Activated T-cell treated with anti-CD3 and anti-CD28 coated beads, Interleukin-2, amount 50 U/mL, for 72 hours (primary cell): ENCODE measurements at places on chromosomes 4 and X. TPM values are rescaled to one million over a fixed set of nuclear protein-coding genes. Genes with fewer than 3 reads are reported as not detected.

DNA sequence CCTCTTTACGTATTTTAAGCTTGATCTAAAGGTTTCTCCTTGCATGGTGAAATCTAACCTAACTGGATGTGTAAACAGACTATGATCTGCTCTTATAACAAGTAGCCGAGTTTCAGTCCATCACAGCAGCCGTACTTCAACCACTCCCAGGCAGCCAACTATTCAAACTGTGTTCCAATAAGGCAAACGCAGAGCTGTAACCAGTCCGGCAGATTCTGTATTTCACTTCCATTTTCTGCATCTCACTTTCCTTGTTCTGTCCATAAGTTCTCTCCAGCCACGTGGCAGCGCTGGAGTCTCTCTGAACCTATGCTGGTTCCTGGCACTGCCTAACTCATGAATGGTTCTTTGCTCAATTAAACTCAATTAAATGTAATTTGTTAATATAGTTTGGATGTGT is 132.6 kb downstream of the FHDC1 start:
- no peak for DNase-seq
- H3K36me3 ChIP-seq = no peaks in the 10 kb centered on the region
- H3K27ac ChIP-seq = no peak overlapping the region
- no peak overlapping the region for H3K4me3 ChIP-seq
- no peaks in the 10 kb centered on the region for H3K4me1 ChIP-seq

Gene TMPRSS11D
- not detected for total RNA-seq

Gene MGARP
- not detected for total RNA-seq

DNA sequence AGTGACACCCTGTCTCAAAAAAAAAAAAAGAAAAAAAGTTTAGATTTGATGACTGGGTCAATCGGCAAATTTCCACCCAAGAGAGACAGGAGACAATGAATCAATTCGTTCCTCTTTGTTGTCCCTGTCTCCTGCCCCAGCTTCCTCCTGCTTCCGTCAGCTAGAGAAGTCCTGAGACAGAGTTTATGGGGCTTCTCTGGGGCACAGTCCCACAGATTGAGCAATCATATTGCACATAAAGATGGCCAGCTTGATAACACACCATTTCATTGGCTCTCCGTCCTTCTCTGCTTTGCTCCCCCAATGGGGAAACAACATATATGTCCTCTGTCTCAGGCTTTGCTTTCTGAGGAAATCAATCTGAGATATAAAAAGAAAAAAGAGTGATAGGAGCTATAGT is 78.4 kb upstream of the FUNDC1 start:
- H3K27me3 ChIP-seq = peaks cover 9% of the 10 kb centered on the region
- H3K4me3 ChIP-seq = no peak overlapping the region
- H3K27ac ChIP-seq = no peak overlapping the region
- H3K36me3 ChIP-seq = no peaks in the 10 kb centered on the region
- H3K4me1 ChIP-seq = no peaks in the 10 kb centered on the region

Gene YIPF7
- not detected for total RNA-seq

DNA sequence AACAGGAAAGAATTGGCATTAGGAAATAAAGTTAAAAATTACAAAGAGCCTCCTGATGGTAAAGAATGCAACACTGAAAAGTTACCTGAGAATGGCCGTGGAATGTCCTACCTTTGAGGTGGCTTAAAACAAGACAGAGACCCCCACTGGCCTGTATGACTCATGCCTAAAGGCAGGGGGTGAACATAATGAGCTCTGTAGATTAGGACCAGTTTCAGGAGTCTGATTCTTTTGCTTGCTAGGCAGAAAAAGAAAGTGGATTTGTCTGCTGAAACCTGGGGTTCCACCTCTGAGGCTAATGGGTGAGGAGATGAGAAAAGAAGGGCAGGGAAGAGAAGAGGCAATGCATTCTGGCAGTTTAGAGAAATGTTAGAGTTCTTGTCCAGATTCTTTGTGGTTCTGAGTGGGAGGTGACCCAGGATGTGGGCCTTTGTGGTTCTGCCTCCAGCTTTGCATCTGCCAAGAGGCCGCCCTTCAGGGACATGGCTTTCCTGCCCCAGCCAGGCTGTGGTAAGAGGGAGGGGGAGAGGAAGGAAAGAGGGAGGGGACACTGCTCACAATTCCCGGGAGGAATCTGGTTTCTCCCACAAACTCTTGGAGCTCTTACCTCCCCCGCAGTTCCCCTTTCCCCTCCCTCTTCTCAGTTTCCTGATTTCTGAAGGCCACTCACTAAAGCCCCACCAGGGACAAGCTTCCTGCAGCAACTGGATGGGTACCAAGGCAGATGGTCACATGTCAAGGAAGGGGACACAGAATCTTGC is 109.6 kb downstream of the EFNB1 start:
- peaks cover 22% of the 10 kb centered on the region for H3K27me3 ChIP-seq
- H3K4me3 ChIP-seq = no peak overlapping the region
- no peaks in the 10 kb centered on the region for H3K4me1 ChIP-seq
- H3K36me3 ChIP-seq = no peaks in the 10 kb centered on the region
- no peak for DNase-seq

DNA sequence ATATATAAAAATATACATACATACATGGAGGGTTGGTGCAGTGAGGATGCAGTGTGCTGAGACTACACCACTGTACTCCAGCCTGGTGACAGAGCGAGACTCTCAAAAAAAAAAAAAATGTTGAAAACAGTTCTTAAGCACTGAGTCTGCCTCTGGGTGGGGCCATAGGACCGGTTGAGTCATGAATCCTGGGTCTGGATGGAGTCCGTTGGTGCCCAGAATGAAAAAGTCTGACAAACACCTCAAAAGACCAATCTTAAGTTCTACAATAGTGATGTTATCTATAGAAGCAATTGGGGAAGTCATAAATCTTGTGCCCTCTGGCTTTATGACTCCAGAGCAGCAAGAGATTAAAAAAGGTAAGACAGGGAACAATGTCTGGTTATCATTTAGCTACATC is 70.4 kb downstream of the FGFBP1 start:
- no peaks in the 10 kb centered on the region for H3K36me3 ChIP-seq
- H3K4me3 ChIP-seq = no peak overlapping the region
- no peak overlapping the region for H3K27ac ChIP-seq
- DNase-seq = no peak

Gene NEIL3
- 29.2 TPM for total RNA-seq

DNA sequence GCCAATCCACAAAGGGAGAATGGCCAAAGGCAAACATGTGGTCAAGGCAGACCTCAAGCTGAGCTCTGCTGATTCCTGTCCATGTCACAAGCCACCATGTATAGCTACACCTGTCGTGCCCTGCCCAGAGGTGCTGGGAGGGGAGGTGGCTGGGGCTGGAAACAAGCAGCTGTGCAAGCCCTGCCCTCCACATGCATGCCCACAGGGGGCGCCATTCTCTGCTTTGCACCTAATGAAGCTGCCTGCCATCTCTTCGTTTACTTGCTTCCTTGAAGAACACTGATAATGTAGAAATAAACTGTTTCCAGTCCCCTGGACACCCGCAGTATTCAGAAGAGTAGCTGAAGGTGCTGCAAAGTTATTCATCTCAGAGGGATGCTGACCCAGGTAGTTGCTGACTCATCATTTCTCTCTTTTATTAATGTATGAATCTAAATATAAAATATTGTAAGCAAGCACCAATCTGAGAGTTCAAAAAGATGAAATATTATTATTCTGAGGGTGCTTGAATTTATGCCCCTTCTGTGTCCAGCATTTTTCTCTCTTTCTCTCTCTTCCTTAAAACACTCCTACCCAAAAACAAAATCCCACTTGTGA is 278.6 kb downstream of the ADGRA3 start:
- peak; percentile 47 for DNase-seq
- no peaks in the 10 kb centered on the region for H3K36me3 ChIP-seq
- H3K27me3 ChIP-seq = peaks cover 11% of the 10 kb centered on the region
- no peaks in the 10 kb centered on the region for H3K4me1 ChIP-seq

Gene GPR78
- total RNA-seq = not detected

DNA sequence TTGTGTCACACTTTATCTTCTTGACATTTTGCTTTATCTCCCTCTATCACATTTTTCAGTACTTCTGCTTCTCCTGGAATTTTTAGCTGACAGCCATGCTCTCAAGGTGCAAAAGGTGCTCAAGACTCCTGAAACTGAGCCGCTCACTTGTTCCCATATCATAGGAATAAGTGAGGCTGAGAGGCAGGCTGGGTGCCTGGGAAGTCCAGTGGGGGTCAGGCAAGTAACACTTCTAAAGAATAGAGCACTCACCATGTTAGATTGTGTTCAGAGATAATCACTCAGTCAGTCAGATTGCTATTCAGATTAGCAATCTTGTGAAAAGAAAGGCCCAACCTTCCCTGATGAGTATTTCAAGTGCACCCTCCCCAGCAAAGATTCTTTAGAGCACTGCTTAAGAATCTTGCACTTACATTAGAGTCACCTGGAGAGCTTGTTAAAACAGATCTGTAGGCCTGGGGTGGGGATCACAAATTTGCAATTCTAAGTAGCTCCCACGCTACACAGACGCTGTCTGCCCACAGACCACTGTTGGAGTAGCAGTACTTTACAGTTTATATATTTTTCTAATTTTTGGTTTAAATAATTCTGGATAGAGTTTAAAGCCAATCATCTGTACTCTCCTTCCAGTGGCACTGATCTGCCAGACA is 23.1 kb upstream of the LRAT start:
- H3K27me3 ChIP-seq = peaks cover 8% of the 10 kb centered on the region
- peaks cover 9% of the 10 kb centered on the region for H3K4me1 ChIP-seq
- H3K4me3 ChIP-seq = peak overlapping the region; percentile 23
